ENCODE measurements at places on chromosomes 11 and 22. TPM values are rescaled to one million over a fixed set of nuclear protein-coding genes. Genes with fewer than 3 reads are reported as not detected.

The MMP11 gene
- total RNA-seq: 18.2 TPM

The MAPK8IP2 gene
- total RNA-seq: 0.38 TPM

The SCGB1D2 gene
- total RNA-seq: not detected

The CECR2 gene
- not detected for total RNA-seq

The MUC6 gene
- not detected for total RNA-seq

The CRACR2B gene
- total RNA-seq: 0.38 TPM

The UCP2 gene
- total RNA-seq: 2.4 TPM

The FAR1 gene
- total RNA-seq: 56.1 TPM

The FAM180B gene
- total RNA-seq: not detected

The CHST1 gene
- total RNA-seq: not detected

The OR8U1 gene
- total RNA-seq: not detected

The MCHR1 gene
- total RNA-seq: not detected

The MUC15 gene
- total RNA-seq: not detected

The RAC2 gene
- total RNA-seq: 35.1 TPM

The GRK3 gene
- 0.11 TPM for total RNA-seq

The NAALADL1 gene
- 40.7 TPM for total RNA-seq

The ADM2 gene
- total RNA-seq: 11.4 TPM

The ALDH3B1 gene
- total RNA-seq: 70.7 TPM

The VPREB1 gene
- not detected for total RNA-seq

The CD3E gene
- not detected for total RNA-seq

The TUBA8 gene
- 0.32 TPM for total RNA-seq

The IL18BP gene
- 4.8 TPM for total RNA-seq

Measured in GM23248 (cell line).